ENCODE measurements at places on chromosomes 4 and X.

- DNase-seq, result no peak
Observed at GRCh38 chr4:89404530-89404929, 96.9 kb upstream of the GPRIN3 start.

DNA sequence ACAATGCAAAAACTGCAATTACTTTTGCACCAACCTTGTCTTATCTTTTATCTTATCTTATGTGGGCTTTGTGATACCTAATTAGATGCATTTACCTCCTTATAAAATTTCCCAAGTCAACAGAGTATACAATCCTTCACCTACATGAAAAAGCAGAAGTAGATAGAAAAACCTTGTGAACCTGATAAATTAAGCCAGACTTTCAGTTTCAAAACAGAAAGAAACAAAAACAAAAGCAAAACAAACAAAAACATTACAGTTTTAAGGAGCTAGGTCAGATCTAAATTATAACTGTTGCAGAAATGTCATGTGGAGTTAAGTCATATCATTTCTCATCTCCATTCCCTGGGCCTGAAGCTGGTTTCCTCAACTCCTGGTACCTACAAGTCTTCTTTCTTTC, 24.9 kb upstream of the CXXC4 start:
- no peak for DNase-seq

- peak; percentile 10 for DNase-seq
Observed at GRCh38 chr4:25722964-25723363, 67.3 kb downstream of the SLC34A2 start.

GRCh38 chr4:3514221-3514780, 17.9 kb downstream of the LRPAP1 start:
- no peak for DNase-seq

- peak; percentile 52 for DNase-seq
Observed at GRCh38 chrX:9619581-9619980, 146.1 kb downstream of the GPR143 start.

GRCh38 chr4:94127707-94128328, 79.8 kb upstream of the SMARCAD1 start:
- DNase-seq, result no peak

DNA sequence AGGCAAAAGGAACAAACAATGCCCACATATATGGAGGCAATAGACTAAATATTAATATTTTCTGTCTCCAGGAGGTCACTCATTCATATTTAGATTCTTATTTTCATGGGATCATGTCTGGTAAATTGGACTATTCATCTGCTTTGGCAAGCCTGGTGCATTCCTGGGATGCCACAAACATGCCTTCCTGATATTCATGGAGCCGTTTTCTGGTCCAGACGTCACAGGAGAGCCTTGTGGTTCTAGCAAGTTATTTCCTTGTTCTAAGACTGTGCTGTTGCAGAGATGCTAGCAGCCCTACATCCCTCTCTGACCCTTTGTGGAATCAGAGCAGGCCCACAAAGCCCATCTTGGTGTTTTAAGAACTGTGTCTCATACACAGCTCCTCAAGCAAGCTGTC, 16.1 kb upstream of the EXOSC9 start:
- DNase-seq, result no peak

GRCh38 chr4:31748382-31748781, 1028.2 kb downstream of the PCDH7 start:
- no peak for DNase-seq

DNA sequence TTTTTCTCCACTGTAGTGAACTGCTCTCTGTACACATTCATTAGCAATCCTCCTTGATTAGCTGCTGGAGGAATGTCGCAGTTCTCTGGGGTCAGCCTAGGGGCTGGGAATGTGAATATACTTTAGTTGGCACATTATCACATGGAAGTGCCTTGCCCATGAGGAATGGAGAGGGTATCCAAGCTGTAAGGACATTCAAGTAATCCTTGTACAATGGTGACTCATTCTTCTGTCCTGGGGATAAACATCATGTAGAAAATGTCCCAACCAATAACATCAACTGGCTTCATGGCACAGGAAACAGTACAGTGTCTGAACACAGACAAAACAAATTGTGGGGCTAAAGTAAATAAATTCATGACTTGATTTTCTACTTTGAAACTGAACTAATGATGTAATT, 147.1 kb downstream of the GLRA2 start:
- DNase-seq, result no peak

- no peak for DNase-seq
Observed at GRCh38 chr4:40378619-40379018, 43.5 kb downstream of the CHRNA9 start.

GRCh38 chrX:44274096-44274495, 69.4 kb downstream of the EFHC2 start:
- no peak for DNase-seq

- DNase-seq, result peak; percentile 72
Observed at GRCh38 chr4:121156822-121157769, 7.0 kb downstream of the TNIP3 start.

DNA sequence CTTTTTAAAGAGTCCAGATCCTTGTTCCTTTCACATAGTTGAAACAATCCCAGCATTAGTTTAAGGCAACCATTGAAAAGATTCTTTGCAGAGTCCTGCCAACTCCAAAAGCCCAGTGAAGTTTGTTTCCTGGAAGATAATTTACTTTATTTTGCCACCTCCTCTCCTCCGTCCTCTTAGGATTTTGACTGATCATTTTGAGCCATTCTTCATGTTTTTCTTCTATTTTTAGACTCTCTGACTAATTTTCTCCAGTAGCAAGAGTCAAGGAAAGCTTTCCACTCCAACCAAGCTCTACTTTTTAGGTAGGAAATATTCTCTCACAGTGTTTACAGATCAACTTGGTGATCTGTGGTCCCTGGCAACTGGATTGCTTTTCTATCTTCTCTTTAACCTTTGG, 10.3 kb downstream of the NCBP2L start:
- DNase-seq, result no peak

DNA sequence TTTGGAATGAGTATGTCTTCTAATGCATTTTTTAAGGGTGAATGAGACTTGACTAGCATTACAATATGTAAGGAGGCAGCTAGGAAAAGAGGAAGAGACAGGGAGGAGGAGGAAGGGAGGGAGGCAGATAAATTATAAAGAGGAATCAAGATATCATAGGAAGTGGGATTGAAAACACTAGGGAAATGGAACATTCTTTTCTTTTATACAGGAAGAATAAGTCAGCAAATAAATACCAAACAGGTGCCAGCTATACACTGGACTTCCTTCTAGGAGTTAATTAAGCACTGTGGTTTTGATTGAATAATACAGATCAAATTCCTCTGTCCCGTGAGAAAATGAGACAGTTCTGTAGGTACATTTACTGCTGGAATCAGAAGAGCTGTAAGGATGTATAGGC, 78.6 kb downstream of the PACRGL start:
- DNase-seq, result no peak

- no peak for DNase-seq
Observed at GRCh38 chr4:173202395-173202794, 33.8 kb downstream of the GALNT7 start.

DNA sequence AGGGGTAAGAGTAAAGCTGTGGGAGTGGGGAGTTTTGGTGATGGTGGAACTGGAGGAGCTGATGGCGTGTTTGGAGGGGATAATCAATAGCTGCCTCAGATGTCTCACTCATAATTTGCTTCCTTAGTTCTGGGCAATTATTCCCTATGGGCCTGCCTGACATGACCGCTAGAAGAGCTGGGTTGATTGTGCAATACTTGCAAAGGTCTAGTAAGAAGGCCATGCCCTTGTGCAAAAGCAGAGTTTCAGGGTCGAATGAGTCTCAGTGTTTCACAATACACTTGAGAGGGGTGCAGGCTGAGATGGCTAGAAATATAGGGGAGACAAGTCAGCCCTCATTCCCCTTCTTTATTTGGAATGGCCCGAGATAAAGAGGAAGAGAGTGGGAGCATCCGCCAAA, 858.4 kb upstream of the POU3F4 start:
- DNase-seq, result no peak

GRCh38 chr4:4260185-4260751, 12.2 kb upstream of the TMEM128 start:
- DNase-seq, result no peak

- DNase-seq, result no peak
Observed at GRCh38 chr4:83216959-83217683, 67.5 kb downstream of the COQ2 start.

- DNase-seq, result no peak
Observed at GRCh38 chrX:9861711-9862110, 75.5 kb downstream of the SHROOM2 start.

DNA sequence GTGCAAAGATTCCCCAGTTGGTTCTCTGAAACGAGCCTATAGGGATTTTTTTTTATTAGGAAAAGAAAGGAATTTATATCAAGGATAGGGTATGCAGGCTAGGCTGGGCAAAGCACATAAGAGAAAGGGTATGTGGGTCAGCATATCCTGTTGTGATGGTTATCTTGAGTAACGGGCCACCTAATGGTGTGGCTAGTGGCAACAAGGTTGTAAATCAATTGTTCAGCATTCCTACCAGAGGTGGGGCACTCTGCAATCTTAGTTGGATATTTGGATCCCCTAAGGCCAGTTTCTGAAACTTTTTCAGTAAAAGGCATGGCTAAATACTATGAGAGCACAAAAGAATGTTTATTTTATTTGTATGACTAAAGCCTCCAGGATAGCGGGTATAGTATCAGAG, 42.7 kb downstream of the DCAF12L1 start:
- peak; percentile 39 for DNase-seq

- peak; percentile 53 for DNase-seq
Observed at GRCh38 chr4:15805583-15806517, 27.7 kb downstream of the CD38 start.

GRCh38 chr4:108109997-108110416, 58.7 kb downstream of the LEF1 start:
- DNase-seq, result no peak

DNA sequence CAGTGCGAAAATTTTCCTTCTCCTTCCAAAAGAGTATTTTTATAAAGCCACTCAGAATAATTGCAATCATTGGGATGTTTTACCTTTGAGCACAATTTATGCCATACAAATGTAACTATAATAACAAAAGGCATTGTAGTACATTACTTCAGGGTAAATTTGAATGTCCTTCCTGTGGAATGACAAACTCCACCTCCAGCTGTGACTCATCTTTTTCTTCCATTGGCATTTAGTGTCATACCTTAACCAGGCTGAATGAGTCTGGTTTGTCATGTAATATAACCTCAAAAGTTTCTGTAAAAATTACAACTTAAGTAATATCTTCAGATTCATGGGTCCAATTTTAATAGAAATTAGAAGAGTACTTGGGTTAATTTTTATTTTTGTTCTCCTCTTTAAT, 93.3 kb downstream of the TMEM47 start:
- no peak for DNase-seq

DNA sequence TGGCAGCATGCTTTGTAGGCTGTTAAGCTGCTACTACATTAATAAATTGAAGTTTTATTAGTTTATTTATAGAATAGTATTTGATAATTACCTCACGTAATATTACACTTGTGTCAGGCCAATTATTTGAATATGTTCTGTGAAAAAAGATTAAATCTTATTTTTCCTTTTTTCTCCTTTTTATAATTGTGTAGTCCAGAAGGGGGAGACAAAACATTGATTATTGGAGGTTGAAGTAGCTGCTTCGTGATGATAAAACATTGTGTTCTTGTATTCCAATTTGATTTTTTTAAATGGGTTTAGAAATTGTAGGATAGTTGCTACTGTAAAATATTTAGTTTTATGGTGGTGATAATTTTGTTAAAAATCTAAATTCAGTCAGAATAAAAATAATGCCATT, 85.7 kb downstream of the DIAPH2 start:
- DNase-seq, result no peak

DNA sequence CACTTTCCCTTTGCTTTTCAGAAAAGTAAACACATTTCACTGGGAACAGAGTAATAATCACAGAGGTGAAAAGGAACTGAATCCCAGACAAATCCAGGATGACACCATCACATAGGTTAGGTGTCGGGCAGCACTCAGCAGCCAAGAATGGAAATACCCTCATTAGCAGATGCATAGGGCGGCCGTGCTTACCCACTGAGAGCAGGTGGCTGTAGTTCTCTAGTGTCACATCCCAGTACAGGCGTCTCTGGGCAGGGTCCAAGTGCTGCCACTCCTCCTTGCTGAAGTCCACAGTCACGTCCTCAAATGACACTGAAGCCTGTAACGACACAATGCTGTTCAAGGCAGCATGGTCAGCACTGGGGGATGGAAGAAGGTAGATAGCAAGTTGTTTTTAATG, 26.9 kb downstream of the ZNF41 start:
- DNase-seq, result no peak

DNA sequence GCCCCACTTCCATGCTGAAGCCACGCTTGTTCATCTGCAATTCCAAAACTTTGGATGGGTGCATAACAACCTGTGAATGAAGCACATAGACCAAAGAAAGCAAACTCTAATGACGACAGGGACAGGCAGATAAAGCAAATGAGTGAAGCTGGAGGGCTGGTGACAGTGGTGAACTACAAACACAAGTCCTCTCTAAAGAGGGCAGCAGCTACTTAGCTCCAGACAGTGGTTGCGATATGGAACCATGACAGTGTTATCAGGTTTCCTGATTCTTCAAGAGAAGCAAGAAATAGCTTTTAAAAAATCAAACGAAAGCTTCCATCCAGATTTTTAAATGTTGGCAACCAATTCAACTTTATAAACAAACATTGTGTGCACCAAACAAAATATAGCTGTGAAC, 23.8 kb downstream of the NOX1 start:
- no peak for DNase-seq

GRCh38 chr4:181819946-181820345, 423.3 kb upstream of the TENM3 start:
- no peak for DNase-seq

DNA sequence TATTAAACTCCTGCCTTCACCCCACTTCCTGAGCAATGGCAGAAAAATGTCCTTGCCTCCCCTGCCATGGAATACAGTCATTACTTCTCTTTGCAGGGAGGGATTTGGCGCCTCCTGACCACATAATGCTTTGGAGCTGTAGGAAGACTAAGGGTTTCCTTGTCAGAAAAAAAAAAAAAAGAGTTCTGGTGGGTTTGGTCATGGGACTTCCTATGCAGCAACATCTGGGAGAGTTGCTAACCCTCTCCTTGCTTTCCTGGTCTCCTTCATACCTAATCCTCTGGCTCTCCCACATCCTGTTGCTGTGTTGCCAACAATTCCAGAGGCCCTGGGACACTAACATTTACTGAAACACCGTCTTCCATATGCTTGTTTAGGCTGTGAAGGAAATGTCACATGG, 75.1 kb upstream of the MBNL3 start:
- DNase-seq, result no peak

DNA sequence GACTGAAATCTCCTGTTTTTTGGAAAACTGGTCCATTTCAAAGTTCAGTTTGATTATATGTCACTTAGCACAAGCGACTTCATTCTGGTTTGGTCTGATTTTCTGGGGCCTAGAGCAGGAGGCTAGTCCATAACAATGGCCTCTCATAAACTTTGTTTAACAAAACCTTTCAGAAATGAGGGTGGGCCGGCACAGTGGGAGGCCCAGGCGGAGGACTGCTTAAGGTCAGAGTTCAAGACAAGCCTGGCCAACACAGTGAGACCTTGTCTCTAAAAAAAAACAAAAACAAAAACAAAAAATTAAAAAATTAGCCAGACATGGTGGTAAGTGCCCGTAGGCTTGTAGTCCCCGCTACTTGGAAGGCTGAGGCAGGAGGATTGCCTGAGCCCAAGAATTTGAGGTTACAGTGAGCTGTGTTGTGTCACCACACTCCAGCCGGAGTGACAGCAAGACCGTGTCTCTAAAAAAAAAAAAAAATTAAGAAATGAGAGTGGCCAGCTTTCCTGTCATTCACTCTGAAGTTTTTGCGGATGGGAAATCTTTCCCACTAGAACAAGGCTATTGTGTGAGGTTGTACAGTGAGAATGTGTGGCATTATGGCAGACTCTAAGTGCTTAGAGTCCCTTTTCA, 1.2 kb upstream of the PLAC8 start:
- DNase-seq, result peak; percentile 67
